Fibroblast of gingiva (primary cell): ENCODE measurements at places on chromosomes 5 and 9.

- no peak for DNase-seq
Observed at GRCh38 chr5:133232435-133232834, 180.6 kb downstream of the HSPA4 start.

DNA sequence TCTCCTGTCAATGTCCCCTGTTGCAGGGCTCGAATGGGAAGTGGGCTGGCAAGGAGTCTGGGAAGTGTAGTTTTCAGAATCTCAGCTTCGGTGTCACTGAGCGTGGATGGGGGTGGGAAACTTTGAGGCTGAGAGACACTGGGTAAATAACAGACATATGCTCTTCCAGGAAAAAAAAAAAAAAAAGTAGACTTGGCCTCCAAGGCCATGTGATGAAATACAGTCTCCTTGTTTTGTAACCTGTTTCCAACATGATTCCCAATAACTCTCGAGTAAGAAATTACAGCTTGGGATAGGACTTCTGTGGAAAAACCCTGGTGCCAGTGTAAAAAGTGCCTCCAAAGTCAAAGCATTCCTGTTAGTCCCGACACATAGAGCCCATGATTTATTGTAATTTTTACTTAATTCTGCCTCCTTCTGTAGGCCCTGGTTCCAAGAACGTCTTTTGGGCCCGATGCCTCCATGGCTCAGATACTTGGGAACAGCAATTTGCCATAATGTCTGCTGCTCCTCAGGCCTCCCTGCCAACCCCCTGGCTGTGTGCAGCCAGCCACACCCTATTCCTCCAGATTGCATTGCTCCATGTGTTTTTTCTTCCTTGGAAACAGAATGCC lies 119.5 kb upstream of the TNC start:
- peak; percentile 69 for DNase-seq

GRCh38 chr9:127557466-127557869 lies 54.6 kb upstream of the STXBP1 start:
- DNase-seq = peak; percentile 92

- no peak for DNase-seq
Observed at GRCh38 chr5:32684260-32684659, 26.9 kb upstream of the NPR3 start.

GRCh38 chr9:122723690-122724089 lies at the start of gene OR1L4:
TSS of gene OR1L4 (plus strand) at chr9:122723990. CDS start at chr9:122723990, 0 bp downstream.
- DNase-seq = no peak

DNA sequence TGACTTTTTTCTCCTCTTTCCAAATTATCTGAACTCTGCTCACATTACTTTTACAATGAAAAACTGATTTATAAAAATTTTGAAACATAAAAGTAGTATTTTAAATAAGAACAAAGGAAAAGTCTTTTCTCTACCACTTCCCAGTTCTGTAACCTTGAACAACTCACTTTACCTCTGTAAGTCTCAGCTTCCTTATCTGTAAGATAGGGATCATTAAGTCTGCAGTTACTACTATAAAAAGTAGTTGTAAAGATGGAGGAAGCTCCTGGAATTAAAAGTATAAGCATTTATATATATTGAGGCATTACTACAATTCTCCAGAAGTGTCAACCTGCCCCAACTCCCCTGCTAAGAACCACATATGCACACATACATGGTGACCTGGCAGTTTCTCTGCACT lies 88.0 kb downstream of the TTC39B start:
- DNase-seq = no peak

- DNase-seq = peak; percentile 24
Observed at GRCh38 chr5:132464156-132464939, 26.2 kb downstream of the IRF1 start.

DNA sequence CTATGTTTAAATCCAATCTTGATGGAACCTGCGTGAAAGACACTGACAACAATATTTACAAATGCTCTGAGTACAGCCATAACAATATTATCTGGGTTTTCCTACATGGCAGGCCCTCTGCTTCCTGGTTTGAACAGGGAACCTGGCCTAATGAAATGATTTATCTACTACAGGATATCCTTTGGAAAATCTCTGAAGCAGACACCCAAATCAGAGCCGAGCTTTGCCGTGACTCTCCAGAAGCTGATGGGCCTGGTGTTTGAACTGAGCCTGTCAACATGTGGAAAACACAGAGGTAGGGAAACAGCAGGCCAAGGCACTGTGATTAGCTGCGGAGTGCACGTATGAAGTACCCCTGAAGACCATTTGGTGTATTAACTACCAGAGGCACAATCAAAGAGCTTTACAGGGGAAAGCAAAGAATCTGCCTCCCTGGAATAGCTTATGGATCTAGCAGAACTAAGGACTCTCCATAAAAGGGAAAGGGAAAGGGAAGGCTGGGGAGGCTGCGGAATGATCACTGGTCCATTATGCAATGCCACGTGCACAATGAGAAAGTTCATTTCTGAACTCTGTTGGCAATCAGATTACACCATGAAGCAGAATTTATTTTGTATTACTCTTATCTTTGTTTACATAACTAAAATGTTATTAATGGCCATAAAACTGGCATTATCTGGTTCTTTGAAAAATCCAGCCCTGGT lies 321.9 kb downstream of the EBF1 start:
- DNase-seq = no peak

DNA sequence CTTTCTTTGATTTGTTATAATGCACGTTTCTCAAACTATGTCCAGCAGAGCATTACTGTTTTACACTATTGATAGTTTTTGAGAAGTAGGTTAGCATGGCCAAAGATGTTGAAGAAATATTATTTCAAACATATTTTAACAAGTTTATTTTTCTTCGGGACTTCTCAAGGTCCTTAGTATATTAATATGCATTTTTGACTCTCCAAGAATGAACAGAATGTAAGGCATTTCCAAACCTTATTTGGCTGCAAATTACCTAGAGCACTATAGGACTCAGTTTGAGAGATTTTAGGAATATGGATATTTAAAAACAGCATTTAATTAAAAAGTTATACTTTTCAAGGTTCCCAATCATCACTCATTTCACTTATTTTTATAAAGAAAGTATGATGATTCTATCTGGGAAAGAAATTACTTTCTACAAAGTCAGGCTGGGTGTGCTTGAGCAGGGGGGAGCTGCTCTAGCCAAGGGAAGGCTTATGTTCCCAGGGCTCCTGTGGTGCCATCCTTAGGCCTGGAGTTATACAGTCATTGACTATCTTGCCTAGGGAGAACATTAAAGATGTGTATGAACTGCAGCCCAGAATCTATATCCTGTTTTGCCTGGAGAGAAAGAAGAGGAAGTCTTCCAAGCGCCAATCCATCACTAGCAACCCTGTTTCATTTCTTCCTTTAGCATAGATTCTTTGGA lies 27.6 kb upstream of the NREP start:
- DNase-seq = no peak

DNA sequence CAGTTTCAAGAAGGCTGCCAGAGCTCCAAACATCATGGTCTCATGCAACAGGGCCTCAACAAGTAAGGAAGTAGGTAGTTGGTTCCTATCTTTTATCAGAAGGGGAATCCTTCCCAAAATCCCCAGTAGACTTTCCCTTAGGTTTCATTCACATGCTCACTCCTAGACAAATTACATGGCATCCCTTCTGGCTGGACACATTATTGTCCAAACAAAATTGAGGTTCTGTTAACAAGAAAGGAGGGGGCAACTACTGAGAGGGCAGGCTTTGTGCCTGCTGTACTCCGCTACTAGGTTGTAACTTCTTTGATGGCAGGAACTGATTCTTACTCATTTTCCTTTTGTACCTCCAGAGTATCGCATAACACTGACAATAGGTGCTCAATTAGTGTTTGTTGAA lies 56.0 kb upstream of the OSMR start:
- DNase-seq = no peak

GRCh38 chr9:28853477-28853876 lies 1280.2 kb upstream of the C9orf72 start:
- no peak for DNase-seq

- no peak for DNase-seq
Observed at GRCh38 chr5:143624465-143624864, 187.5 kb upstream of the HMHB1 start.

DNA sequence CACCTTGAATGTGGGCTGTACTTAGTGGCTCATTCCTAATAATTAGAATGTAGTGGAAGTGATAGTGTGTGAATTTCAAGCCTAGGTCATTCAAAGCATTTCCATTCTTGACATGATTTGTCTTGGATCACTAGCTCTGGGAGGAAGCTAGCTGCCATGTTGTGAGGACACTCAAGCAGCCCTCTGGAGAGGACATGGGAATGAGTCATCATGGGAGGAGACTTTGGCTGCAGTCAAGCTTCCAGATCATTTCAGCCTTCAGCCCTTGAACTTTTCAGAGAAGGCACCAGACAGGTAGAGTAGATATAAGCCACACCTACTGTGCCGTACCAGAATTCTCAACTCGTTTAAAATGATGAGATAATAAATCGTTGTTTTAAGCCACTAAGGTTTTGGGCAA lies 506.9 kb downstream of the ZNF608 start:
- DNase-seq = no peak

- no peak for DNase-seq
Observed at GRCh38 chr5:168356592-168356991, 65.1 kb downstream of the WWC1 start.

- peak; percentile 50 for DNase-seq
Observed at GRCh38 chr5:61603211-61603908, 271.3 kb downstream of the ZSWIM6 start.

DNA sequence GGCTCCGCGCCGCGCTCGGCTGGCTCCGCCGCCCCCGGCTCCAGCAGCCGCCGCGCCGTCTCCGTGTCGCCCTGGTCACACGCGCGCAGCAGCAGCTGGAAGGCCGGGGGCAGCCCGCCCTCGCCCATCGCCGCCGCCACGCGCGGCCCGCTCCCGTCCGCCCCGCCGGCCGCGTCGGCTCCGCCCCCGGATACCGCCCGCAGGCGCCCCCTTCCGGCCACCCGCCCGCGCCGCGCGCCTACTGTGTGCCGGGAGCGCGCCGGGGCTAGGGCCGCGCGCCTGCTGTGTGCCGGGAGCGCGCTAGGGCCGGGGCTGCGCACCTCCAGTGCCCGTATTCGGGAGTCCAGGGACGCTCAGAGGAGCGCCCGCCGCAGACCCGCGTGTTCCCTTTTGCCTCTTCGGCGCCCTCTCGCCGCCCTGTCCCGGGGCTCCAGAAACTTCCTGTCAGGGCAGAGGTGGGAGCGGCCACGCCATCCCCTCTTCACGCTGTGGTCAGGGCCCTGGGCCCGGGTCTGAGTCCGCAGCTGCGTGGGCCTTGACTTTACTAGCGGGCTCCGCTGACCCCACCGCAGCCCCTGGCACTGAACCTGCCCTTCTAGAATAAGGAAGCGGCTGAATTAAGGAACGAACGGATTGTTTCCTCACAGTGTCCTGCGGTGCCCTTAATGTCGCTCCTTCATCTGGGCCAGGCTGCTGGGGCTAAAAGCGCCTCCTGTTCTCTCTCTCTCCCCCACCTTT lies at the start of gene ANKS6:
ANKS6 (minus strand) TSS at position 192 of the 738 bp plus-strand sequence; CDS start at position 128, 64 bp downstream.
- peak; percentile 69 for DNase-seq

- DNase-seq = no peak
Observed at GRCh38 chr9:124724415-124725067, 46.6 kb downstream of the NR6A1 start.

- DNase-seq = no peak
Observed at GRCh38 chr5:55919625-55920024, 68.5 kb downstream of the IL31RA start.

DNA sequence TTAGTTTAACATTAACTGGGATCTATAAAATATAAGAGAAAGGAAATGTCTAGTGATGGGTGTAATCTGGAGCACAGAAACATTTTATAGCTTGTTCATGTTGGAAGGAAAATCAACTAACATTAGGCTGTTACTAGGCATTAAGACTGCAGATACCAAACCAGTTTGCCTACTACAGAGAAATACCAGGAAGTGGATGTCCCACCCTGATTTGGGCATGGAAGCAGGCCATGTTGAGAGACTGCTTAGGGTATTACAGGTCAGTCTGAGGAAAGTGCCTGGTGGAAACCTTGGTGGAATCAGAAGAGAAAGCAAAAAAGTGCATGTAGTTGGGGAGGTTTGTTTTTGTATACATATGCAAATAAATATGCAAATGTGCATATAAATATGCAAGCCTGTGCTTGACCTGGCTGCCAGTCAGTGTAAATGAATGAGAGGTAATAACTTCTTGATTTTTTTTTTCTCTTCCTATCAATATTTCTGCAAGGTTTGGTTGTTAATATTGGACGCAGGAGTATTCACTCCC lies 9.6 kb upstream of the CCDC112 start:
- DNase-seq = no peak

DNA sequence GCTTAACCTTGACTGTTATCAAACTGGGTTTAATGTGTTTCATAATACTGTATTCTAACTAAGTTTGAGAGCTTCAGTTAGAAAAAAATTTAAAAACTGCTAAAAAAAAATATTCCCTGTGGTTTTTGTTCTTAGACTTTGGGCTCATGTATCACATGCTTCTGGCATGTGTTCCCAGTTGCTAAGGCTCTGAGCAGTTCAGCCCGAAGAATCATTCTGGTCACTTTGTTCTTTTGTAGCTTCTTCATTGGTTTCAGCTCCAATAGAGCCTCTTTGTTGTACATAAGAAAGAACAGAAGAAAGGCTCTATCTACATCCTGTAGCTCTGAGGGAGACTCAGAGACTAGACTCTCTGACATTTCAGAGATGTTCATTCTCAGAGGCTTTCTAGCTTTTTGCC lies 25.6 kb downstream of the KCNN2 start:
- no peak for DNase-seq

DNA sequence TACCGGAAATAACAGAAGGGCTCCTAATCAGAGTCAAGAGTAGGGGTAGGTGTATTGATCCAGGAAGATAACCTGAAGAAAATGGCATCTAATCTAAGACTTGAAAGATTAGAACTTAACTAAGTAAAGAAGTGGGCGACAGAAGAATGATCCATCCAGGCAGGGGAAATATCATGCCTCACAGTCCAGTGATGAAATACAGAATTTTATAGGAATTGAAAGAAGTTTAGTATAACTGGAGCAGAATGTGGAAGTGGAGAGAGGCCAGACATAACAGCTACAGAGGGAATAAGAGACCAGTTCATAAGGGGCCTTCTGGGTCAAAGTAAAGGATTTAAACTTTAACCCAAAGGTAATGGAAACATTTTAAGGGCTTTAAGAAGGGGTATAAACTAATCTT lies 42.2 kb downstream of the ERP44 start:
- no peak for DNase-seq

- DNase-seq = peak; percentile 35
Observed at GRCh38 chr9:4666042-4666699, at the start of gene SPATA6L. TSS of gene SPATA6L (minus strand) at chr9:4666480. CDS start at chr9:4666250, 230 bp downstream.
